NT2/D1 (cell line): ENCODE measurements at places on chromosomes 11 and 22.
A peak's percentile ranks its signal among the peaks of the same experiment; 100 is the strongest.

DNA sequence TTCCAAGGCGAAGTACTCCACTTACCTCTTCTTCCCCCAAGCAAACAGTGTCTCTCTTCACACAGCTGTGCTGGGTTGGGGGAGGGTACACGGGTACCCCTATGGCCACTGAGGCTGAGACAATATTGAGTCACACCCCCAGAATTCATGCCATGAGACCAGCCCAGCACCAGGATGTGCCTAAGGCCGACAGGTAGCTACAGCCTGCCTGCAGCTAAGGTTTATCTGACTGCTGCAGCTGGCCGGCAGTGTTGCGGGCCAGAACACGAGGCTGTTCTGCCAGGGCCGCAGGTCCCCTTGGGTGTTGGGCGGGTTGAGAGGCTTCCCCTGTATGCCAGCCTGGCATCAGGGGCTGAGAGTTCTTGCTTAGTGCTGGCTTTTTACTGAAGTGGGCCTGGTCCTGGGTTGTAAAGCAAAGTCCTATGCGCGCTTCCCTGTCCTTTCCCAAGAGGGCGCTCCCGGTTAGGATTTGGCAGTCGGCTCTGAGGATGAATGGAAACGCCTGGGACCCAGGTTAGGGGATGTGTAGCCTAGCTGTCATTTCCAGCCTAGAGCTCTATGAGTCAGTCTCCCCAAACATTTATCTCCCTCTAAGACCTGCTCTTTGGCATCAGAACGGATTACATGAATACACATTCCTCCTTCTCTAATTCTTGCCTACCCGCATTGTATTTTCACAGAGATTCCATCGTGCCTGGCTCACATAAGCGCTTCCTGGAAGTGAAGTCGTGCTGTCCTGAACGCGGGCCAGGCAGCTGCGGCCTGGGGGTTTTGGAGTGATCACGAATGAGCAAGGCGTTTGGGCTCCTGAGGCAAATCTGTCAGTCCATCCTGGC is 7.1 kb downstream of the USP18 start:
- peak; percentile 70 for DNase-seq

DNA sequence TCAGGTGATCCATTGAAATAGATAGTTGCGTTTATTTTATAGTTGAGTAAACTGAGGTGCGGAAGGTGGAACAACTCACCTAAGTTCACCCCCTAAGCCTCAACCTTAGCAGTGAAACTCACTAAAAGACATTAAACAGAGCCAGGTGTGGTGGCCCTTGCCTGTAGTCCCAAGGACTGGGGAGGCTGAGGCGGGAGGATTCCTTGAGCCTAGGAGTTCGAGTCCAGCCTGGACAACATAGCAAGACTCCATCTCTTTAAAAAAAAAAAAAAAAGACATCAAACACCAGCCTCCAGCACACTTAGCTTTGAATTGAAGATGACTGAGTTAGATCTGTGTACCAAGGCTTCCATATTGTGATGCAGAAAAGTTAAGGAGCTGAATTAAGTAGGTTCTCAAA is 845 bp upstream of the RAB36 start:
- DNase-seq: no peak

GRCh38 chr22:29201782-29202181 is 3.9 kb upstream of the EMID1 start:
- no peak for DNase-seq

DNA sequence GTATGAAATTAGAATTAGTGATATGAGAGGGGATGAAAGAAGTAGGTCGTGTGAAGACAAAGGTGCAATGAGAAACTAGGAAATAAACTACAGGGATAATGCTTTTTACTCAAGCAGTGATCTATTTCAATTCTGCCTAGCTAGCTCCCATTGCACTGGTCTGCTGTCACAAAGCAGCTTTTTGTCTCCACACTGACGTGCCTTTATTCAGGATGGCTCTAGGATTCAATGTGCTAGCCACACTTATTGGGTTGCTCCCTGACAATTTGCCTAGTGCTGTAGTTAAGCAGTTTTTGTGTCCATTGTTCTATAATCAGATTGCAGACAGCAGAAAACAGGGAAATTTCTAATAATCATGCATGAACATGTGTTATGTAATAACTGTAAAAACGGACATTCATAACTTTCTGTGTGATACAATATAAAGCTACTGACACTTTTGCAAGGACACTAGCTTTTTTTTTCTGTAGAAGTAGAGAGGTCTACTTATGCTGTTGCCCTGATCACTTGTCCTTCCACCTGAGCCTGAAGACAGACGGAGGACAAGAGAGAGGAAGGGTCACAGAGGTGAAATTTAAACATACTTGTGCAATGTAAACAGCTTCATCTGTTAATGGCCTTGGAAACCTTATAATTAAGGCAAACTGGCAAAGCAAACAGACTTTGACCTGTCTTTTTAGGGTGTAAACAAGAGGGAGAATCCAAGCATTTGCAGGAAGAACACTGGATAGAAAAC is 269.6 kb downstream of the LRRC4C start:
- DNase-seq: no peak

DNA sequence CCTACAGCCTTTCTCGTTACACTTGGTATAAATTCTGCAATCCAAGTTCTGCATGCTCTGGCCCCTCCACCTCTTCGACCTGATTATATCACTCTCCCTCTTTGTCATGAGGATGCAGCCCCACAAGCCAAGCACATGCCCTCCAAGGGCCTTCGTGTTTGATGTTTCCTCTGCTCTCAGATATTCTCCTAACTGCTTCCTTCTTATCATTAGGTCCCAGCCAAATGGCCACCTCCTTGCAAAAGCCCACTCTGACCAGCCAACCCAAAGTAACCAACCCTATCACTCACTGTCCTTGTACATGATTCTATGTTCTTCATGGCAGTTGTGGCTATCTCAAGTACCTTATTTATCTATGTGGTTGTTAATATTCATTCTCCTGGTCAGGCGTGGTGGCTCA is 38.3 kb upstream of the LRRC55 start:
- no peak for DNase-seq

- no peak for DNase-seq
These were observed at the start of gene PGGHG for GRCh38 chr11:288478-289397. TSS of gene PGGHG (plus strand) at chr11:289126. CDS start at chr11:289817, 691 bp downstream.

DNA sequence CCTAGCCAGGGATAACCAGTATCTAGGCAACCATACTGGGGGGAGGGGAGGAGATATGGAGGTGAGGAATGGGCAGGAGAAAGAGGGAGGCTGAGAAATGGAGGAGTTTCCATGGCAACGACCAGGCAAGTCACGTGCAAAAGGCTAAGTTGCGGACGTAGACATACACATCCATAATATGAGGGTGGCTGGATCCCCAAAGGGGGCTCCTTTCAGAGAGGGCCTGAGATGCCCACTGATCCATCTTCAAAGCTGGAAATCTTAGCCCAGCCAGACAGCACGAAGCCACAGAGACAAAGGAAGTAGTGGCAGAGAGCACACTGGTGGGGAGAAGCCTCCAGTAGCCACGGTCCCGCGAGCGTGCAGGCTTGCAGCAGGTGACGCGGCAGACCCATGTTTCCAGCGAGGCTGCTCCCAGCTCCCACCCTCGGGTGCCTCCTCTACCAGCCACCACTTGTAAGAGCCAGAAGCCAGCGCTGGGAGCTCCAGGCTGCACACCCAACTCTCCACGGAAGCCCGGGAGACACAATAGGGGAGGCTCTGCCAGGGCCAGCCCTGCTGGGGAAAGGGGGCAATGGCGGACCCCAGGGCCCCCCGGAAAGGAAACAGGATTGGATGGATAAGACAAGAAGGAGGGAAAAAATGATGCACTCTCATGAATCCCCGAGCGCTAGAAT is 938 bp downstream of the FXYD6 start:
- no peak for DNase-seq

DNA sequence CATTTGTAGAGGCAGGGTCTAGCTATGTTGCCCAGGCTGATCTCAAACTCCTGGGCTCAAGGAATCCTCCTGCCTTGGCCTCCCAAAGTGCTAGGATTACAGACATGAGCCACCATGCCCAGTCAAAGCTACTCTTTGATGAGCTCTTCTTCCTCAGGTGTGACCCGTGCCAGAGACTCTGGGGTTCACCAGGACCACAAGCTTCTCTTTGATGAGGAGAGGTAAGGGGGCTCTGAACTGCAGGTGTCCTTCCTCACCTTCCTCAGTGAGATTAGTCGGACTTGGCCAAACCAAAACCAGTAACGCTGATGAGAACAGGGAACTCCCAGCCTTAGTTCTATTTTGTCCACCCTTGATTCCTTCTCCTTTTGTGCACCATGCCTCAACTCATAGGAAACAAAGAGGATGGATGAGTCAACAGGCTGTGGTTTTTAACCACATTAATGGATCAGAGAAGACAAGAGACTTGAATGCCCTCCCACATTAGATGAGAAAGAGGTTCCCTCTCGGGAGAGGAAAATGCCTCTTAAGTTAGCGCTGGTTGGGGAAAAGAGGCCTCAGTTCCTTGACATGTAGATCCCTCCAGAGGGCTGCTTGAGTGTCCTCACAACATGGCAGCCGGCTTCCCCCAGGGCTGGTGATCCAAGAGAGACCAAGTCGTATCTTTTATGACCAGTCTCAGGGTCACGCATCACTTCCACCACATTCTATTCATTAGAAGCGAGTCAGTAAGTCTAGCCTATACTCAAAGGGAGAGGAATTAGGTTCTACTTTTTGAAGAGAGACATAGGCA is 25.7 kb upstream of the CTR9 start:
- no peak for DNase-seq

DNA sequence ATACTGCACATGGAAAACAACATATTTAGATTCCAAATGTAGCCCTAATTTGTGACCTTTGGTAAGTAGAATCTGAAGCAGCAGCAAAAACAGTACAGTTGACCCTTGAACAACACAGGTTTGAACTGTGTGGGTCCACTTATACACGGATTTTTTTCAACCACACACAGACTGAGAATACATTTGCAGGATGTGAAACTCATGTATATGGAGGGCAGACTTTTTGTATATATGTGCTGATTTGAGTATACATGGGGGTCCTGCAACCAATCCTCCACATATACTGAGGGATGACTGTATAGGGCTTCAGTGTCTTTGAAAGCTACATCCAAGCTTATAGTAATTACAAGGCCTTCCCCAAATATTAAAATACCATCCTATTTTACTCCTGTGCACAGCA is 120.5 kb downstream of the MPPED2 start:
- no peak for DNase-seq

GRCh38 chr11:725624-726202 is 19.7 kb downstream of the EPS8L2 start:
- no peak for DNase-seq

DNA sequence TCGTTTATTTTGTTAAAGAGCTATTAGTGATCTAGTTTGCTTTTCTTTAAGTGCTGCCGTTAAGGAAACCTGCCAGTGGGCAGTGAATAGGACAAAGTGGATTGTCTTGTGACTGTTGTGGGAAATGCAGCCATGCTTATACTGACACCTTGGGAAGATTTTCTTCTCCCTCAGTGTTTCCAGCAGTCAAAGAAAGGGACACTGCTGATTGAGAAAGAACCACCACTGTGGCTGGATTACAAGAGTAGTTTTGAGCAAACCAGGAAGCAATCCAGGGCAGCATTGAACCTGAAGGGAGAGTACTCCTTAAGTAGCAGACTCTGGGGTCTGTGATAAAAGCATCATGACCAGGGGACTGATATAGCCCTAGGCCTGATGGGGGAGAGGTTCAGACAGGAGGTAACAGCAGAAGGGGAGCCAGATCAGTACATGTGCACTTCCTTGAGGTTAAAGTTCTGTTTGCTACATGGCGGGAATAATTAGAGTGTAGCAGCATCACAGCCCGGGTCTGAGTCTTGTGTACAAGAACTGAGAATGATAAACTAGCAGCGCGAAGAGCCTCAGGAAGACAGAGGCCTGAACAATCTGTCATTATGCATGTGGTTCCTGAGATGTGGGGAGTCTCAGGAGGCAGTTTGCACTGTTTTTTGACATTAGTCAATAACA is 167.8 kb downstream of the C11orf91 start:
- DNase-seq: no peak

DNA sequence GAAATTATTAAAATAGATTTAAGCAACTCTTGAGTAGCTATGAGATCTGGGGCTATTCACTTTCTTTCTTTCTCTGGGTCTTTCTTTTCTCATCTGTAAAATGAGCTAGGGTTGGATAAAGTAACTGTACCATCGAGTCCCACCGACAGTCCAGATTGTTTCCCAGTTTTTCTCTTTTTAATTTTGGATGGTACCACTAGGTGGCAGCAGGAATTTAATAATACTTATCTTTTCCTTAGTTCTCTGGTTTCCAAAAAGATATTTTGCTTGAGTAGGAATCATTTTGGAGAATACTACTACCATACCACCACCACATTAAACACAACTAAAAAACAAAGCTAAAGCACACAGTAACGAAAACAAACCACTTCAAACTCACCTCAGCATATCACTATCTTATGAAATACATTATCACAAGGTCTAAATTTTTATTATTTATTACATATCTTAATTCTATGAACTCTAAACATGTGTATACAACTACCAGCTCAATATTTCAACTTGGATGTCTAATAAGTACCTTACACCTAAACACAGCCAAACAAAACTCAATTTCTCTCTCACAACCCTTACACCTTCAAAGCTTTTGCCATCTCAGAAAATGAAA is 584.0 kb downstream of the KCNA4 start:
- DNase-seq: no peak
